Motor neuron (in vitro differentiated cells): ENCODE measurements at places on chromosomes 2 and 18. TPM values are rescaled to one million over a fixed set of nuclear protein-coding genes. Genes with fewer than 3 reads are reported as not detected.

Gene TEKT4
- 0.24 and 0.33 TPM in 2 replicates for total RNA-seq

GRCh38 chr18:62242955-62243354 lies 55.9 kb downstream of the RELCH start:
- no peak for ATAC-seq

- no peak for ATAC-seq
These were observed 44.1 kb upstream of the EPAS1 start for GRCh38 chr2:46252891-46253659.

Gene ARHGEF4
- 8.3 and 9.1 TPM in 2 replicates for total RNA-seq

- ATAC-seq: no peak
These were observed 72.5 kb downstream of the SH3BP4 start for GRCh38 chr2:235024191-235024860.

Gene EFR3B
- total RNA-seq: 22.2 and 23.2 TPM in 2 replicates
